ENCODE measurements at places on chromosomes 7 and 10. TPM values are rescaled to one million over a fixed set of nuclear protein-coding genes. Genes with fewer than 3 reads are reported as not detected.

- H3K4me1 ChIP-seq: peaks cover 5% of the 10 kb centered on the region
- peaks cover 11% of the 10 kb centered on the region for H3K27me3 ChIP-seq
- DNase-seq: no peak
- no peaks in the 10 kb centered on the region for H3K36me3 ChIP-seq
- no peak overlapping the region for H3K27ac ChIP-seq
- H3K4me3 ChIP-seq: peak overlapping the region; percentile 32
Measured at GRCh38 chr7:128201067-128201689, 39.9 kb upstream of the LEP start.

DNA sequence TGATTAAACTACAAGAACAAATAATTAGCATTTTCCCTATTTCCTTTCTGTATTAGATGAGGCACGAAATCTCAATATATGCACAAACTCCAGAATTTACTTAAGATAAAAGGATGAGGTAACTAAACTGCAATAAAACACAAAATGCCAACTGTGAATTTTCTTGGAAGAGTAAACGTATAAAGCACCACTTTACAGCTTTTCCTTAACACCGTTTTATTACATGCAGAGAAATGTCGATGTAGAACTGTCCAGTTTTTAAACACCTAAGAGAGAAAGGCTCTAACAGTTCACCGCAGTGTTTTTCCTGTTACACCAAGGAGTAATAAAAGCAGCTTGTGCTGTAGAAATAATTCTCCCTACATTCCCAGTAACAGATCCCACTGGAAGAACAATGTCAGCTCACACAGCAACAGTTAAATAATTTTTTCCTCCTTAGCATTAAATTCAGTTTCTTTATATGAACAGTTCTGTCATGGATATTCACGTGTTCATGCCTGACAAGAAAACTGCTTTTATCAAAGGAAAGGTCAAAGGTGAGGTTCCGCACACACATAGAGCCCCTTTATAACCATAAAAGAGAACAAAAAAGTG, 52.0 kb downstream of the MINDY3 start:
- no peaks in the 10 kb centered on the region for H3K27me3 ChIP-seq
- H3K4me1 ChIP-seq: no peaks in the 10 kb centered on the region
- H3K27ac ChIP-seq: no peak overlapping the region
- no peak overlapping the region for H3K4me3 ChIP-seq
- no peak for DNase-seq

DNA sequence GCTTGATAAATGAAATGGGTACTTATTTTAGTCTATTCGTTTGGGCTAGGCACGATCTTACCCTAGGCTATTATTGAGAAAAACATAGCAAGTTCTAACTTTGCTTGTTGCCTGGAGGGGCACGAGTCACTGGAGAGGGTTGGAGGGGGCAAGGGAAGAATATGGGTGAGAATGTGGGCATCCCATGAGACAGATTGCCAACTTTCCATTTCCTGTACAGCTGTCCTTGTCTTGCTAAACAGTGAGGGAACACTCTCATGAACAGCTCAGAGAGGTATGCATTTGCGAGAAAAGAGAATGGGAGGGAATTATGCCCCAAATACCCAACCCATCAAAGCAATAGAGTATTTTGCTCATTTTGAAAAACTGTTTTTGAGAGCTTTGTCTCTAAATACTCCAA, 9.2 kb downstream of the CDHR3 start:
- no peak for DNase-seq
- no peak overlapping the region for H3K4me3 ChIP-seq
- no peaks in the 10 kb centered on the region for H3K4me1 ChIP-seq
- H3K27me3 ChIP-seq: no peaks in the 10 kb centered on the region
- H3K27ac ChIP-seq: no peak overlapping the region

The CYP2C19 gene
- total RNA-seq: 23.1 TPM

DNA sequence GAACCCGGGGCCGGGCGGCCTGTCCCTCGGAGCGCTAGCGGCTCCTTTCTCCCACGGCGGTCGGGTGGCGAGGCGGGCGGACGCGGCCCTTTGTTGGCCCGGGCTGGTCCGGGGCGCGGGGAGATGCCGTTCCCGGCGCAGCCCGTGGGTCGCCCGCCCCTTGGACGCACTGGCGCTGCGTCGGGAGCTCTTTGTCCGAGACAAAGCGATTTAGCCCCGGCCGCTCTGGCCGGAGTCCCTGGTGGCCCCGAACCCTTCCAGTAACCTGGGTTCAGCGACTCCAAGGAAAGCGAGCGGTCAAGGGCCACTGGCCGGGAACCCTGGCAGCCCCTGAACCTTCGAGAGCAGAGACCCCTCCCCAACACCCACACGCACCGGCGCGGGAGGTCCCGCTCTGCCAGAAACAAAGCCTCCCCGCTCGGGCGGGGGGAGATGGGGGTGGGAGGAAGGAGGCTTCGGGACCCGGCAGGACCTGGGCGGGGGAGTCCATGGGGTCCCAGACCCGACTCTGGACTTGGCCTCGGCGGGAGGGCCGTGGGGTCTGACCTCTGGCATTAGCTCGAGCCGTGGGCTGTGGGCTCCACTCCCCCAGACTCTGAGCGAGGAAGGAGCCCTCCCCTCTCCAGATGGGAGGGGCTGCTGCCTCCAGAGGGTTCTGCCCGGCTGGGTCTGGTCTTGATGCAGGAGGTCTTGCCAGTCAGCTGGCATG, 836 bp downstream of the DPYSL4 start:
- no peaks in the 10 kb centered on the region for H3K36me3 ChIP-seq
- no peaks in the 10 kb centered on the region for H3K27me3 ChIP-seq
- no peak for DNase-seq

GRCh38 chr10:49593998-49594397, 16.1 kb upstream of the SLC18A3 start:
- no peak overlapping the region for H3K27ac ChIP-seq
- H3K4me1 ChIP-seq: no peaks in the 10 kb centered on the region
- H3K4me3 ChIP-seq: no peak overlapping the region
- no peak for DNase-seq
- no peaks in the 10 kb centered on the region for H3K27me3 ChIP-seq

DNA sequence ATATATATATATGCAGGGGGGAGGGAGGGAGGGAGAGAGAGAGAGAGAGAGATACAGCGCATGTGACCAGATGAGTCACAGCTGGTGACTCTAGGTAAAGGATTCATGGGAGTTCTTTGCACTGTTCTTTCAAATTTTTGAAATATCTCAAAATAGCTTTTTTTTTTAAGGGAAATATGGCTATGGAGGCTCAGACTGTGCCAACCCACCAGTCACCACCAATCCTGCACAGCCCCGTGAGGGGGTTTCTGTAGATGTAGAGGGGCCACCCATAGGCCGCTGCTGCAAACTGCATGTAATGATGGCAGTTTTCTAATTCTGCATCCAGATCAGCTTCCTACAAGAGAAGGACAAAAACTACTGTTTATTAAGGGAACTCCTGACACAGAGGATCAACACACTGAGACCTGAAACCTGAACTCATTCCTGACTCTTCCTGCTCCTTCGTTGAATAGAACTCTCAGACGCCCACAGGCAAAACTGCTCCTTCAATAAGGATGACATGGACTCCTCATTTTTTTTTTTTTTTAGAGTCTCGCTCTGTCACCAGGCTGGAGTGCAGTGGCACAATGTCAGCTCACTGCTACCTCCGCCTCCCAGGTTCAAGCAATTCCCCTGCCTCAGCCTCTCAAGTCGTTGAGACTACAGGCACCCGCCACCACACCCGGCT, 17.3 kb downstream of the DAGLB start:
- H3K4me1 ChIP-seq: no peaks in the 10 kb centered on the region
- no peak overlapping the region for H3K27ac ChIP-seq
- H3K36me3 ChIP-seq: no peaks in the 10 kb centered on the region
- no peaks in the 10 kb centered on the region for H3K27me3 ChIP-seq
- H3K4me3 ChIP-seq: no peak overlapping the region

The CHCHD3 gene
- total RNA-seq: 86.2 TPM

DNA sequence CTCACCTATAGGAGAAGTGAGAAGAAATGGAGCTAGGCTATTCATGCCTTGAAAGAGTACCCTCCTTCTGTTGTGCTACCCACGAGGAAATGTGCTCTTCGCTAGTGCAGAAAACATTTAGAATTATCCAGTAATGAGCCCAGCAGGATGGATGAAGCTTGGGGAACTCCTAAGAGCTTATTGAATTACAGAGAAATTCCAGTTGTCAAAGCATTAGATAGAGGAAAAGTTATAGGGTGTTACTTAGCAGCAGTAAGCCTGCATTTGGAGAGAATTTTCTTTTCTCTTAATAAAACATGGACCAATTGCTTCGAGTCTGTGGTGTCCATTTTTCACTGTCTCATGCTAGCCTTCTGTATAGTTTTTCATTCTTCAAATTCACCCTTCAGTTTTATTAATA, 5.0 kb downstream of the R3HCC1L start:
- no peak for DNase-seq
- H3K36me3 ChIP-seq: no peaks in the 10 kb centered on the region
- H3K27ac ChIP-seq: no peak overlapping the region
- no peak overlapping the region for H3K4me3 ChIP-seq
- H3K27me3 ChIP-seq: no peaks in the 10 kb centered on the region
- no peaks in the 10 kb centered on the region for H3K4me1 ChIP-seq

- no peak overlapping the region for H3K4me3 ChIP-seq
- no peak for DNase-seq
- no peaks in the 10 kb centered on the region for H3K36me3 ChIP-seq
- no peak overlapping the region for H3K27ac ChIP-seq
- H3K4me1 ChIP-seq: no peaks in the 10 kb centered on the region
Measured at GRCh38 chr7:135328053-135328452, 94.4 kb downstream of the STRA8 start.

Data from Peyer's patch (tissue), 4 donors.